Right lobe of liver (tissue), 6 donors: ENCODE measurements at places on chromosomes 3 and 15.

- H3K27me3 ChIP-seq: no peaks in the 10 kb centered on the region
- no peak overlapping the region for H3K4me3 ChIP-seq
- H3K27ac ChIP-seq: peak overlapping the region; percentile 81
These were observed 61.7 kb downstream of the IL1RAP start for GRCh38 chr3:190575437-190576185.

DNA sequence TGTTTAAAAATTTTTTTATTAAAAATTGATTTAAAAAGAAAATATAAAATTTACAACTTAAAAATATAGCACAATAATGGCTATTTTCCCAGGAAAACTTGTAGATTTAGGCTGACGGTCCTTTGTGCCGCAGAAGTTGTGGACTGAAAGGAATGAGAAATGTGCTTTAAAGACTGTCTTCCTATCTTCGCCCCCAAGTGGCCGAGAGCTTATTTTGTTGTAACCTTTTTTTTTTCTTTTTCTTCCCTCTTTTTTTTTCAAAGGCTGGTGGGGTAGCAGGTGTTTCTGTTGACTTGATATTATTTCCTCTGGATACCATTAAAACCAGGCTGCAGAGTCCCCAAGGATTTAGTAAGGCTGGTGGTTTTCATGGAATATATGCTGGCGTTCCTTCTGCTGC is 15.5 kb downstream of the SLC25A26 start:
- no peak overlapping the region for H3K4me3 ChIP-seq
- no peak for DNase-seq
- no peak overlapping the region for H3K27ac ChIP-seq
- peaks cover 4% of the 10 kb centered on the region for H3K4me1 ChIP-seq
- H3K36me3 ChIP-seq: no peaks in the 10 kb centered on the region
- no peaks in the 10 kb centered on the region for H3K27me3 ChIP-seq

DNA sequence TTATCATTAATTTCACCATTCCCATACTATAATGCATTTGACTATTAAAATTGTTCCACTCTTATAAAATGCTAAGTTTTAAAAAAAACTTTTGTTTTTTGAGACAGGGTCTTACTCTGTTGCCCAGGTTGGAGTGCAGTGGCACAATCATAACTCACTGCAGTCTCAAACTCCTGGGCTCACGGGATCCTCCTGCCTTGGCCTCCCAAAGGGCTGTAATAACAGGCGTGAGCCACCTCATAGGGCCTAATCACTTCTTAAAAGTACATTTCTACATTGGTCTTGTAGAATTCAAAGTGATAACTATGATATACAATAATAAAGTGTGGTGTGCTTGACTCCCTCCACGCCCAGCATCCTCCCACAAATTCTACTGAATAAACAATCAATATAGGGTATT is 3.0 kb downstream of the DENND4A start:
- H3K4me1 ChIP-seq: peaks cover 44% of the 10 kb centered on the region
- H3K36me3 ChIP-seq: no peaks in the 10 kb centered on the region
- H3K27me3 ChIP-seq: no peaks in the 10 kb centered on the region

DNA sequence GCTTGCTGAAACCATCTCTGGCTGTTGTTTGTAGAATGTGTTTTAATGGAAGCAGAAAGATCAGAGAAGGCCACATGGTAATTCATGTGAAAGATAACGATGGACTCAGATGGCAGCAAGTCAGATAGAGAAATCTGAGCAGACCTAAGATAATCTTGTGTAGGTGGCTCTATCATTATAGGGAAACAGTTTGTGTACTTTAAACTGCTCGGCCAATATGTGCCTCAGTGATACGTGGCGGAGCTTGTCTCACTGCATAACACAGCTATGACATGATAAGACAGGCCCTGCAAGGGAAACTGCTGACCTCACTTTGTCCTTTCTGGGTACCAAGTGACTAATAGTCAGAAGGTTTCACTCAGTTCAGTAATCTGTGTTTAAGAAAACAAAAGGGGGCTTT is 51.0 kb downstream of the MME start:
- H3K36me3 ChIP-seq: no peaks in the 10 kb centered on the region
- no peak overlapping the region for H3K27ac ChIP-seq
- no peak for DNase-seq
- no peak overlapping the region for H3K4me3 ChIP-seq
- no peaks in the 10 kb centered on the region for H3K4me1 ChIP-seq
- H3K27me3 ChIP-seq: no peaks in the 10 kb centered on the region

- peak overlapping the region; percentile 27 for H3K27ac ChIP-seq
- no peak overlapping the region for H3K4me3 ChIP-seq
- H3K36me3 ChIP-seq: peaks cover 11% of the 10 kb centered on the region
- H3K27me3 ChIP-seq: no peaks in the 10 kb centered on the region
- DNase-seq: no peak
- peaks cover 10% of the 10 kb centered on the region for H3K4me1 ChIP-seq
These were observed 24.6 kb downstream of the OPA1 start for GRCh38 chr3:193617628-193618027.

DNA sequence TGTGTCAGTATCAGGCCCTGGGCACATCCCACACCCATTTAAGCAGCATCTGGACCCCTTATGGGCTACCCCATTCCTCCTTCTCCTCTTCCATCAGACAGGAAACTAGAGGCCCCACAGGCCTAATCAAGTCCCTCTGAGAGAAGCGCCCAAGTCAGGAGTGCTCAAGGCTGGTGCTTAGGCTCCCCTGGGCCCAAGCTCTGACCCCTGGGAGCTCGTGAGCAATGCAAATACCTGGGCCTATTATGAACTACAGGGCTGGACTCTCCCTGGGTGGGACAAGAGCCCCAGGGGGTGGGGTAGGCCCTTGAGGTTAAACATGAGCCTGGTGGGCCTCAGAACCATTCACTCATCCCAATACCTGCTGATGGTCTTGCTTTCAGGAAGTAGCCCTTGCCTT is 57.4 kb downstream of the SEMA3G start:
- no peaks in the 10 kb centered on the region for H3K27me3 ChIP-seq
- no peak overlapping the region for H3K27ac ChIP-seq
- DNase-seq: no peak
- no peak overlapping the region for H3K4me3 ChIP-seq

- H3K4me1 ChIP-seq: no peaks in the 10 kb centered on the region
- H3K27me3 ChIP-seq: no peaks in the 10 kb centered on the region
- H3K27ac ChIP-seq: no peak overlapping the region
- no peak overlapping the region for H3K4me3 ChIP-seq
- no peak for DNase-seq
These were observed 211.9 kb downstream of the EBLN2 start for GRCh38 chr3:73273341-73273740.

DNA sequence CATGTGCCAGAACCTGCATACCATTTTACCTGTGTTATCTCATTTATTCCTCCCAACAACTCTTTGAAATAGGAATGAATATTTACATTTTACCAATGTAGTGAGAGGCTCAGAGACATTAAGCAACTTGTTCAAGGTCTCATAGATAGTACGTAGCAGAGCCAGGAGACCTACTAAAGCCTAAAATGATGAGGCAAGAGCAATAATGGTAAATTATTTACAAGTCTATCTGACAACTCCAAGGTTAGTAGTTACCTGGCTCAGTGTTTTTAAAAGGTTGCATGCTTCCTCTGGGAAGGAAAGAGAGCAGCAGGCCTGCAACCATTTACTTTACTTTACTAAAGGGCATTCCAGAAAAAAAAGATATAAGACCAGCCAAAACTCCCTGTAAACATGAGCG is 103.0 kb downstream of the CFAP20DC start:
- H3K27ac ChIP-seq: no peak overlapping the region
- no peak overlapping the region for H3K4me3 ChIP-seq
- no peaks in the 10 kb centered on the region for H3K36me3 ChIP-seq
- no peaks in the 10 kb centered on the region for H3K27me3 ChIP-seq

GRCh38 chr15:77633913-77634265 is 1.2 kb upstream of the LINGO1 start:
- no peak overlapping the region for H3K27ac ChIP-seq
- H3K4me3 ChIP-seq: no peak overlapping the region
- DNase-seq: no peak
- H3K4me1 ChIP-seq: no peaks in the 10 kb centered on the region
- no peaks in the 10 kb centered on the region for H3K36me3 ChIP-seq

- no peaks in the 10 kb centered on the region for H3K36me3 ChIP-seq
- DNase-seq: no peak
- no peak overlapping the region for H3K27ac ChIP-seq
- H3K4me1 ChIP-seq: no peaks in the 10 kb centered on the region
- H3K27me3 ChIP-seq: no peaks in the 10 kb centered on the region
These were observed 343.4 kb downstream of the TBC1D5 start for GRCh38 chr3:17398959-17399551.

DNA sequence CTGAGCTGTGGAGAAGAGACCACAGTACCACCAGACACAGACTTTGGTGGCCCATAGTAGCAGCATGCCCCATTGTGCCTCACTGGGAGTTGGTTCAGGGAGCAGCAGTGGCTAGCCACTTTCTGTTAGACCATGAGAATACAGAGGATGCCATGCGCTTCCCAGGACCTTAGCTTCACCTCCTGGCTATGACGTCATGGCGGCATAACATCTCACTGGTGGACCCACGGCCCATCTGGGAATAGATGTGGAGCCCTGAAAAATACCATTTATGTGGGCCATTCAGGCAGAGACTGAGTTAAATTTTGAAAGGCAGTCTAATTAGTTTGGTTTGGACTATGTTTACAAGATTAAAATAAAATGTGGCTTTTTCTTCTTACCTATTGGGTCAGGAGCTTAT is 55.1 kb upstream of the NMD3 start:
- DNase-seq: no peak
- H3K27ac ChIP-seq: no peak overlapping the region
- no peaks in the 10 kb centered on the region for H3K27me3 ChIP-seq
- H3K4me3 ChIP-seq: no peak overlapping the region
- no peaks in the 10 kb centered on the region for H3K4me1 ChIP-seq
- no peaks in the 10 kb centered on the region for H3K36me3 ChIP-seq

GRCh38 chr3:170829546-170830272 is 40.3 kb downstream of the RPL22L1 start:
- no peak overlapping the region for H3K27ac ChIP-seq
- H3K4me3 ChIP-seq: no peak overlapping the region
- DNase-seq: no peak

DNA sequence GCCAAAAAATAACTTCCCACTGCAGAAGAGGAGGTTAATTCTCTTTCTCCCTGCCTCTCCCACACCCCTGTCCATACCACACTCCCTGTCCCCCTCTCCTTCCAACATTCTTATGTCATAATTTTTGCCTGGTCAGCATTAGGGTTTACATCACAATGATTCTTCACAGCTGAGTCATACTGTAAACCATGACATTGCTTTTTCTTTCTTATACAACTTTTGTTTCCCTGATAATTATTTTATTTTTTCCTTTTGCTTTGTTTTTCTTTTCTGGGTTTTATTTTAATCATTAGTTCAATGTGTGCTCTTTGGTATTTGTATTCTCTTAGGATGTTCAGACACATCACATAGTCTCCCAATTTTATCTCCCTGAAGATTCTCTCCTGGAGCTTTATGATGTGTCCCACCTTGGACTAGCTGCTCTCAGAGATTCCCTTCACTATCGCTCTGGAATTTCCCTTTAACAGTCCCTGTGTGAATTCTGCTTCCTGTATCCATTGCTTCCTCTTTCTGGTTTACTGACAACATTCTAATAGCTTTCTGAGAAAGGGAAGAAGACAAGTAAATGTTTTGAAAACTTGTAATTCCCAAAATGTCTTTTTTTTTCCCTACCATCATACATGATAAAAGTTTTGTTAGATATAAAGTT is 70.7 kb downstream of the SOX2 start:
- no peak overlapping the region for H3K4me3 ChIP-seq
- no peaks in the 10 kb centered on the region for H3K36me3 ChIP-seq
- DNase-seq: no peak
- no peaks in the 10 kb centered on the region for H3K27me3 ChIP-seq
- H3K27ac ChIP-seq: no peak overlapping the region

GRCh38 chr3:79361748-79362378 is 405.9 kb downstream of the ROBO1 start:
- H3K36me3 ChIP-seq: no peaks in the 10 kb centered on the region
- H3K4me3 ChIP-seq: no peak overlapping the region

GRCh38 chr15:59349680-59350420 is 22.8 kb downstream of the MYO1E start:
- H3K4me3 ChIP-seq: no peak overlapping the region
- DNase-seq: no peak
- H3K36me3 ChIP-seq: no peaks in the 10 kb centered on the region
- H3K27me3 ChIP-seq: no peaks in the 10 kb centered on the region
- no peak overlapping the region for H3K27ac ChIP-seq

- H3K36me3 ChIP-seq: no peaks in the 10 kb centered on the region
- H3K27me3 ChIP-seq: peaks cover 30% of the 10 kb centered on the region
- H3K27ac ChIP-seq: no peak overlapping the region
These were observed 62.4 kb upstream of the POLG start for GRCh38 chr15:89396723-89397652.

GRCh38 chr3:103342205-103342731 is 907.5 kb downstream of the ZPLD1 start:
- no peak for DNase-seq
- no peaks in the 10 kb centered on the region for H3K27me3 ChIP-seq
- no peaks in the 10 kb centered on the region for H3K36me3 ChIP-seq
- no peak overlapping the region for H3K4me3 ChIP-seq
- H3K27ac ChIP-seq: no peak overlapping the region
- no peaks in the 10 kb centered on the region for H3K4me1 ChIP-seq

DNA sequence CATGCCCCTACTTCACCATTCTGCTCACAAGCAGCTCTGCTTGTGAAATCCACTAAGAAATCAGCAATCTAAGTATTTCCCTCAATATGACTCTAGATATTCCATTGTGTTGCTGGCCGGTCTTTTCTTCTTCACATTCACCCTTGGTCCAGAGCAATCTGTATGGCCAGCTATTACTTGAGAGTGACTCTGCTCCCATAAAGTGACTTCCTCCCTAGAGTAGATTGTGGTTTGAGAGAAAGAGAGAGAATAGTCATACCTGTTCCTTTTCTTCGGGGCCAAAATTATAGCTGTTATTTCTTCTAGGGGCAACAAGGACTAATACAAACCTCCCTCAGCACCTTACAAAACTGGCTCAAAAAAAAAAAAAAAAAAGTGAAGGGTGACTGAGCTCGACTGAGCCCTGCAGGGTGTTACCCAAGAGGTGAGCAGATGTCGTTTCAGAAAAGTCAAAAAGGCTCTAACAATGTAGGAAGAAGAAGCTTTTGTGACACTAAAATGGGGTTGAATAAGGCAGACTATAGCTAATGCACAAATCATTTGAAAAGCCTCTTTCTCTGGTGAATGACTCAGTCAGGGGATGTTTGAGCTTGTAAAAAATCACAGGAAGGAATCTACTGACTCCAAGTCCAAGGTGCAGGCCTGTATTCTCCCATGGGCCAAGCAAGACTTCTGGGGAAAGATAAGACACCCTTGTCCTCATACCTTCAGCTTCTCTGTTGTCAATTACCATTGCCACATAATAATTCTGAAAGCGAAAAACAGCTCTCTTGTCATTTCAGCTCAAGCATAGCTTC is 161.0 kb upstream of the SLC24A5 start:
- no peak overlapping the region for H3K27ac ChIP-seq
- no peaks in the 10 kb centered on the region for H3K4me1 ChIP-seq
- no peak for DNase-seq
- no peaks in the 10 kb centered on the region for H3K36me3 ChIP-seq

- H3K27ac ChIP-seq: no peak overlapping the region
- no peaks in the 10 kb centered on the region for H3K27me3 ChIP-seq
- no peak for DNase-seq
These were observed 144.3 kb downstream of the TJP1 start for GRCh38 chr15:29677871-29678461.

GRCh38 chr3:149395107-149396089 is 17.9 kb upstream of the TM4SF1 start:
- no peak overlapping the region for H3K4me3 ChIP-seq
- no peaks in the 10 kb centered on the region for H3K36me3 ChIP-seq
- DNase-seq: peak; percentile 51
- no peaks in the 10 kb centered on the region for H3K27me3 ChIP-seq
